Smooth muscle cell of the coronary artery (primary cell): ENCODE measurements at places on chromosomes 11 and 22. TPM values are rescaled to one million over a fixed set of nuclear protein-coding genes. Genes with fewer than 3 reads are reported as not detected.

Gene CLTCL1
- total RNA-seq = 12.0 and 13.1 TPM in 2 replicates

Gene NCAM1
- 0.30 and 0.59 TPM in 2 replicates for total RNA-seq

Gene AGBL2
- 0.15 and 0.70 TPM in 2 replicates for total RNA-seq

Gene SLC22A8
- total RNA-seq = not detected in 2 replicates

Gene ADM
- total RNA-seq = 44.0 and 735 TPM in 2 replicates

Gene RHBDD3
- total RNA-seq = 6.8 and 16.2 TPM in 2 replicates

Gene SLC29A2
- total RNA-seq = 0.08 TPM in 1 of 2 replicates, not detected in the other

Gene BRSK2
- 0.23 and 0.47 TPM in 2 replicates for total RNA-seq

Gene HBB
- not detected in 2 replicates for total RNA-seq

Gene OR52A1
- total RNA-seq = not detected in 2 replicates

Gene IGLL1
- not detected in 2 replicates for total RNA-seq

Gene TP53AIP1
- 0.08 TPM in 1 of 2 replicates, not detected in the other for total RNA-seq

Gene PLAAT4
- 8.3 and 49.4 TPM in 2 replicates for total RNA-seq

Gene SYT7
- 0.53 and 12.5 TPM in 2 replicates for total RNA-seq

Gene CCDC83
- not detected in 2 replicates for total RNA-seq
